Activated naive CD8-positive, alpha-beta T cell treated with anti-CD3 and anti-CD28 coated beads, Interleukin-2, amount 10 ng/mL, durations not matched to agents 7 days and 5 days (primary cell): ENCODE measurements at places on chromosomes 4 and X. TPM values are rescaled to one million over a fixed set of nuclear protein-coding genes. Genes with fewer than 3 reads are reported as not detected.

The TMEM31 gene
- not detected for total RNA-seq

The PSAPL1 gene
- total RNA-seq, result not detected

The F9 gene
- total RNA-seq, result not detected

The SPANXD gene
- total RNA-seq, result not detected

DNA sequence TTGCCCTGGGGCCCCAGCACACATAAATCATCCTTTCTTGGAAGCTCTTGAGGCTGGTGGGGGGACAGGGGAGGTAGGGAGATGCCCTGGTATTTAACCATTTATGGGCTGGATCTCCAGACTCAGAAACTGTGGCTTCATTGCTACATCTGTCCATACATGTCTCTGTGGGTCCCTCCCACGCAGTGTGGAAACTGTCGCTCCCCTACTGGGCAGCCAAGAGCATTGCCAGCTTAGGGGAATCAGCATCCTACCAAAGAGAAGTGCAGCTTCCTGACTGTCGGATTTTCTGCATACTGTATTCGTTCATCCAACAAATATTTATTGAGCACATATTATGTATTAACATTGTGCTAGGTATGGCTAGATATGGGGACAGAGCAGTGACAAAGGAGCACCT is 3.7 kb downstream of the GRIPAP1 start:
- H3K27me3 ChIP-seq, result no peaks in the 10 kb centered on the region
- peaks cover 20% of the 10 kb centered on the region for H3K4me1 ChIP-seq
- no peak for DNase-seq
- H3K4me3 ChIP-seq, result no peak overlapping the region
- H3K27ac ChIP-seq, result no peak overlapping the region

DNA sequence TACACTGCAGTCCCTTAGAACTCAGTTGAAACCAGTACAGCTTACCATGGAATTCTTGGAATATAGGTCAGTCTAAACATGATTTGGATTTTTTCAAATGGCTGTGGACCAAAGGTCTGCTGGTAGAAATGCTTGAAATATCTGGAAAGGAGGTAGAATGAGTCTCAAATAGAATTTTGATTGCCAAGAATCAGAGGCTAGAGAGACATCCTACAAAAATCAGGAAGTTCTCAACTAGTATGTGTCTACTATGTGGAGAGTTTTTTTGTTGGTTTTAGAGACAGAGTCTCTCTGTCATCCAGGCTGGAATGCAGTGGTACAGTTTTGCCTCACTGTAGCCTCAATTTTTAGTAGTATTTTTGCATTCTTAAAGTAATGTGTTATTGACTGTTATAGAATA is 53.6 kb downstream of the PAQR3 start:
- peaks cover 1% of the 10 kb centered on the region for H3K4me1 ChIP-seq
- peaks cover 14% of the 10 kb centered on the region for H3K36me3 ChIP-seq
- no peaks in the 10 kb centered on the region for H3K27me3 ChIP-seq
- no peak overlapping the region for H3K4me3 ChIP-seq
- no peak overlapping the region for H3K27ac ChIP-seq
- no peak for DNase-seq

DNA sequence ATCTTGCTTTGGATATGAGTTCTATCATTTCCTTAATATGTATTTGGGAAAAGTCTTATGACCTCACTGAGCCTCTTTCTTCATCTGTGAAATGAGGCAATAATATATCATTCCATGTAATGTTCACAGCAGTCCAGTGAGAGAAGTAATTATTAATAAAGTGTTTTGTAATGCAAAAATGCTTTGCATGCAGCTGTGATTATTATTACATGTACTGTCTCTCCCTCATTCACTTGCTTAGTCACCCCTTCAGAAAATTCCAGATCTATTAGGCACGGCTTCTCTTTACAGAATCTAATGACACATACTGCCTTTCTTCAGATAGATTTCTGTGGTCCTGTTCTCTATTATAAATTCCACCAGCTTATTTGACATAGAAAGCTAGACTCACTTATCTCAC is 53.5 kb upstream of the FGF13 start:
- DNase-seq, result no peak
- no peaks in the 10 kb centered on the region for H3K4me1 ChIP-seq
- H3K36me3 ChIP-seq, result no peaks in the 10 kb centered on the region
- no peak overlapping the region for H3K4me3 ChIP-seq
- no peak overlapping the region for H3K27ac ChIP-seq

- peak within 1 kb of the TSS; percentile 75 for H3K4me3 ChIP-seq
- DNase-seq, result peak; percentile 74
- no peaks in the 10 kb centered on the region for H3K27me3 ChIP-seq
Observed at GRCh38 chrX:47581731-47582647, at the start of gene TIMP1. Gene TIMP1, plus strand, starts transcription at chrX:47582436. Its CDS starts 980 bp downstream, at chrX:47583416.

- no peaks in the 10 kb centered on the region for H3K4me1 ChIP-seq
- no peak overlapping the region for H3K27ac ChIP-seq
- H3K36me3 ChIP-seq, result no peaks in the 10 kb centered on the region
Observed at GRCh38 chr4:157245351-157245750, 24.8 kb downstream of the GRIA2 start.

DNA sequence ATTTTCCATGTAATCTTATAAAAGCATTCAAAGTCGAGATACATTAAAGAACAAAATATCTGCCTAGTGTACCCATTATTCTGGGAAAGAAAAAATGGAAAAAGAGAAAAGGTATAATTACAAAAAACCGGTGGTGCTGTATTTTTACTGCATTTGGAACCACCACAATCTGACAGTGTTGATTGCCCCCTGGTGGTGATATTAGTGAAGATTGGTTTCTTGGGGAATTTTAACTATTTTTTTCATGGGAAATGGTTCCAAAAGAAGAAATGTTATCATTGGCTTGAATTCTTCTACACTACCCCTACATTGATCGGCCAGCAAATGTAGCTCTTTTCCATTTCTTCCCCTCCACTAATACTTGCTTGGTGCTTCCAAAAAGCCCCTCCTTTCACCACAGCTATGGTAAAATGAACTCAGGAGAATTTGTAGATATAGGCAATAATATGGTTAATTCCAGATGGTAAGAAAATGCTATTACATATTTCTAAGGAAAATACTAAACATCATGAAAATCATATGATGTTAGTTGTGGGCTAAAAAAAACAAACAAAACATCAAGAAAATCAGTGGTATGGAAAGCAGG is 50.0 kb downstream of the COX18 start:
- H3K36me3 ChIP-seq, result no peaks in the 10 kb centered on the region
- peaks cover 3% of the 10 kb centered on the region for H3K4me1 ChIP-seq
- no peak overlapping the region for H3K27ac ChIP-seq
- H3K4me3 ChIP-seq, result no peak overlapping the region

GRCh38 chrX:125005863-125006262 is 313.8 kb upstream of the TEX13C start:
- no peaks in the 10 kb centered on the region for H3K36me3 ChIP-seq
- no peak overlapping the region for H3K27ac ChIP-seq
- H3K4me1 ChIP-seq, result no peaks in the 10 kb centered on the region
- H3K4me3 ChIP-seq, result no peak overlapping the region

DNA sequence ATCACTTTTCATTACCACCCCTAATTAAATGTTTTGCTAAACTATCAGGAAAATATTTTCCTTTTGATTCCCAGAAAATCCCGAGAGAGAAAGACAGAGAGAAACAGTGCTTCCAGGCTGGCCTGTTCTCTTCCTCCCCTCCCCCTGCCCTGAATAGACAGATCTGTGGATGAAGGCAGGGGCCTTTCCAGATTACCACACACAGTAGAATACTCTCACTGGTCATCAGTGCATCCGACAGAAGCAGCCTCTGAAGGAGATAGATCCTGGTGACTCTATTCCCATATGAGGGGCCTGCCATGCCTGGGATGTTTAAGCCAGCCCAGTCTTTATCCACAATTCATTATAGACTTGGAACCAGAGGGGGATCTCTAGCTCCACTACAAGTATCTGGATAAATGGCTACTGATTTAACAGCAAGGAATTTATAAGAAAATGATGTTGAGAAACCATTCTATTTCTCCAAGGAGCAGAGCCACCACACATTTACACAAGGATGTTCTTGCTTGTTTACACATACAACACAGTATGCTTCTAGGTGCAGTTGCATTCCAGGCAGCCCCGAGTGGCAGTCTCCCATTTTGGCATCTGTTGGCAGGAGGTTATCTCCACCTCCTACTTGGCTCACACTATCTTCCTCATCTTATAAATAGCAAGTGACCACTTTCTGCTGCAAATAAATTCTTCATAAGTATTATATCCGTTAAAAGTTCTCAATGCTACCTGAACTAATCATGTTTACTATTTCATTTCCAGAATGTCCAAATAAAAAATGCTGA is 115.8 kb downstream of the HS6ST2 start:
- no peak overlapping the region for H3K27ac ChIP-seq
- no peaks in the 10 kb centered on the region for H3K36me3 ChIP-seq
- no peak for DNase-seq
- no peaks in the 10 kb centered on the region for H3K27me3 ChIP-seq
- no peak overlapping the region for H3K4me3 ChIP-seq

DNA sequence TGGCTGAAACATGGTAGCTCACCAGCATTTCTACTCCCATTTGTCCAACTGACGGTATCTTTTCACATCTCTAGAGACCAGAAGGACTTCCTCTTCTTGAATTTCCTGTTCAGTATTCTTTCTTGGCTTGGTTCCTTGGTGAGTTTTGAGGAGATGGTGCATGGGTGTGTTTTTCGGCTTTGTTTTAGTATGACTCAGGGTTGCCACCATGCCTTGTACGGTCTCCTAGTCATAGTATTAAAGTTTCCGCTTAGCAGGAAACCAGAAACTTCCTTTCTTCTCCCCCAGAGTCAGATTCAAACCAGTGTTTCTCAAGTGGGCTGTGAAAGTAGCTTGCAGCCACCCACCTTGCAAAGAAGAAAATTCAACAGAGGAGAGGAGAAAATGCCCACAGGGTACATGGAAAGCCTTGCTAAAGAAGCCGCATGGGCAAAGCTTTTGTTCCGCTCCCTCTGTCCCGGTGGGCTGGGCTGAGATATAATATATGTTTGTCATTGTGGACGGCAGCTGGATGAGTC is 5.7 kb downstream of the CD99 start:
- H3K4me3 ChIP-seq, result peak overlapping the region; percentile 71
- H3K36me3 ChIP-seq, result peaks cover 47% of the 10 kb centered on the region
- H3K4me1 ChIP-seq, result peaks cover 77% of the 10 kb centered on the region
- peak; percentile 47 for DNase-seq
- no peaks in the 10 kb centered on the region for H3K27me3 ChIP-seq

DNA sequence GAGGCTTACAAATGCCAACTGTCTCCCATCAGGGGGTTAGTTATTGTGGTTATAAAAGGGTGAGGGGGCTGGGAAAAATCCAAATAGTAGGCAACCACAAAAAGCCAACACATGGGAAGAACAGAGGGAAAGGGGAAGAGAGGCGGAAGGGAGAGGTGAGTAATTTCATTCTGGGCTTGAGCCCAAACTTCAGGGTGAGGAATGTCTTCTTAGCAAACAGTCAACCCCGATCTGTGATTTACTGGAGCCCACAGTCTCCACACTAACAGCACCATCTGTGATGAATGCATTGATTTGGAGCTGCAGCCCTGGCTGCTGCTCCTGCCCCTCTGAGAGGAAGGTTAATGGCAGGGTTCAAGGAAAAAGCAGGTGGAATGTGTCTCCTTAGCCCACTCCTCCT is 162.2 kb upstream of the GPR101 start:
- DNase-seq, result no peak
- no peaks in the 10 kb centered on the region for H3K36me3 ChIP-seq
- no peaks in the 10 kb centered on the region for H3K27me3 ChIP-seq
- no peak overlapping the region for H3K27ac ChIP-seq

DNA sequence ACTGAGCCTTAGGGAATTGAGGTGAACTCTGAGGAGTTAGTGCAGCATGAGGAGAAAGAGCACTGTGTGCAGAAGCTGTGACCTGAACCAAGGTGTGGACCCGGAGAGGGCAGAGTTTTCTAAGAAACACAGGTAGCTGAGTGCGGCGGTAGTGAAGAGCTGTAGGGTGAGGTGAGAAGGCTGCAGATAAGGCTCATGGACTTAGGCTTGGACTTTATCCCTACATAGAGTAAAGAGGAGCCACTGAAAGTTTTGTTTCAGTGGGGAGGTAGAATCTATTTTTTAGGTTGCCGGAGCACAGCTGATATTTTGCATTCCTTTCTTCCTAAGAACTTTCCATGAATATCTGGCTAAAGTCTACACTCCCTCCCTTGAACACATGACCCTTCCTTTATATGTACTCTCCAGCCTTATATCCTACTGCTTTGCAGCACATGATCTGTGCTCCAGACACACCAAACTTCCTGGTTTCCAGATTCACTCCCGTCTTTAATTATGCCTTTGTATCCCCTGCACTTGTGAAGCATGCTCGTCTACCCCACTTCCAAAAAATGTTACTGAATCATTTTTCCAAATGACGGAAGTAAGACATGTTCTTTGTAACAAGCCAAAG is 10.6 kb upstream of the PGRMC2 start:
- H3K4me1 ChIP-seq, result no peaks in the 10 kb centered on the region
- no peak overlapping the region for H3K27ac ChIP-seq
- DNase-seq, result no peak

DNA sequence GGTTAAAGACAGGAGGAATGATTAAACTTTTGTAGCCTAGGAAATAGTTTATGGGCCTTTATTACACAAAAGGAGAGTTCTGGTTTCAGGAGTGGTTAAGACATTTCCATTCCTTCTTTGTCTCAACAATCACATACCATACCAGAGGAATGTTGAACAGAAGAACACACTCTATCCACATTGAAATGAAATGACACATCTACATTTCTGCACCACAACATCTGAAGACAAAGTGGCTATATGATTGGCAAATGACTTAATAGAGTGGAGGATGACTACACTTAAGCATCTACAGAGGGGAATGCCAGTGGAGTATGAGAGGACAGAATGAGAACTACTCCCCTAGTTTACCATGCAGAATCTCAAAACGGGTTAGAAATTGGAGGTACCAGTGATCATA is 8.0 kb downstream of the CYP2U1 start:
- H3K4me3 ChIP-seq, result no peak overlapping the region
- peaks cover 16% of the 10 kb centered on the region for H3K36me3 ChIP-seq
- peaks cover 8% of the 10 kb centered on the region for H3K4me1 ChIP-seq

DNA sequence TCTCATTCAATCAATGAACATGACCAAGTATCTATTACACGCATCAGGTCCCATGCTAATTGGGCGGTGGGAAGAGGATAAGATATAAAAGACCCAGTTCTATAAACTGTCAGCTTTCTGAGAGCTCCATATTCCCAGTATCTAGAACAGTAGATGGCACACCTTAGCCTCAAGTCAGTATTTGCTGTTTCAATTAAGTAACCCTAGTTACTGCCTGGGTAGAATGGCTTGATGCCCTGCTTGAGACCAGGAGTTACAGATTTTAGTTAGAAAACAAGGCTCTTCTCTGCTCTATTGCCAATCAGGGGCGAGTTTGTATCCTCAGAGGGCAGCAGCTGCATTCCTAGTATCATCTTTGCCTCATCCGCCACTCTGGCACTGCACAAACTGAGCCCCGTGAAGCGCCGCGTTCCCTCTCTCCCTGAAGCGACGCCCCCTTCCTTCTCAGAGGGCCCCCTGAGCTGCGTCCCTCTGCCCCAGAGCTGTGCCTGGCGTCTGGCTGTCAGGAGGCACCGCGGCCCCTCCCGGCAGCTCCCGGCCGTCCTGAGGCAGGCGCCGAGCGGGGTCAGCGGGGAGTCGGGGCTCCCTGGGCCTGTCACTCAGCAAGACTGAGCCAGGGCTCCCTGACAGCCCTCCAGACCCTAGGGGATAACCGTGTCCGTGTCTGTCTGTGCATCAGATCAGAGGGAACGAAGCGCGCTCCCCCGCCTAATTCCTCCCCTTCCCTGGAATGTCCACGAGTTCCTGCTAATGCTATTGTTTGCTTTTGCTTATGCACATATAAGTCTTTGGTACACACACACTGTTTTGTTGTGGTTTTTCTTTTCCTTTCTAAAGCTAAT is 212.4 kb upstream of the TTC29 start:
- H3K27ac ChIP-seq, result no peak overlapping the region
- H3K27me3 ChIP-seq, result peaks cover 24% of the 10 kb centered on the region
- peak; percentile 22 for DNase-seq
- H3K4me3 ChIP-seq, result no peak overlapping the region

- peak within 1 kb of the TSS; percentile 85 for H3K4me3 ChIP-seq
- peaks cover 10% of the 10 kb centered on the region for H3K4me1 ChIP-seq
- H3K27me3 ChIP-seq, result peaks cover 33% of the 10 kb centered on the region
- peaks cover 4% of the 10 kb centered on the region for H3K36me3 ChIP-seq
- H3K27ac ChIP-seq, result peak within 1 kb of the TSS; percentile 57
Observed at GRCh38 chr4:185142912-185143600, at the start of gene SLC25A4. Gene SLC25A4, plus strand, starts transcription at chr4:185143266. Its CDS starts 107 bp downstream, at chr4:185143373.
